Subcutaneous adipose tissue (tissue), 4 donors: ENCODE measurements at places on chromosomes 13 and 19. TPM values are rescaled to one million over a fixed set of nuclear protein-coding genes. Genes with fewer than 3 reads are reported as not detected.

Gene CKM
- not detected for total RNA-seq

Gene ITM2B
- 1,027 TPM for total RNA-seq

Gene RFX2
- 8.8 TPM for total RNA-seq

Gene VSIG10L
- total RNA-seq: 1.4 TPM

Gene WDR87
- total RNA-seq: not detected
